HuH-7 (cell line): ENCODE measurements at places on chromosomes 3 and 15.
A peak's percentile ranks its signal among the peaks of the same experiment; 100 is the strongest.

- DNase-seq, result peak; percentile 50
Measured at GRCh38 chr3:15768421-15769255, 29.1 kb downstream of the ANKRD28 start.

- DNase-seq, result no peak
Measured at GRCh38 chr15:95973566-95974256, 356.8 kb upstream of the NR2F2 start.

DNA sequence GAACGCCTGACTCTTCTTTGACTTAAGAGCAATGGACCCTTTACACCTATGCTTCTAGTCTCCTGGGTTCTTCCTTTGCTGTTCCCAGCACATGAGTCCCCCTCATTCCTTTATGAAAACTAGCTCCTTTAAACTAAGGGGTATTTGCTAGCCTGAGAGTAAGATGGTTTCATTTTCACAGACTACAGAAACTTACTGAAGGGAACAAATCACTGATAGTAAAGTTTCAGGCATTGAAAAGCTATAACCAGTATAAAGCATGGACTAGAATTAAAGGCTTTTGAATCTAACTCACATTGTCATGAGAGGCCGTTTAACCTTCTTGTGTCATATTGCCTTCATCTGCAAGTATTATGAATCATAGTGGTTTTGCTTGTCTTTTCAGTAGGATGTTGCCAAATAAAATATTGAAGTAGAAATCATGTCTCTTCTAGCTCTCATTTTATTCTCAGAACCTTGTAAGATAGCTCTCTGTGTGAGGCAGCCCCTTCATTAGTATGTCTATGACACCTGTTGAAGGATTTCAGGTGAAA lies 765.9 kb downstream of the NR2F2 start:
- no peak for DNase-seq

- DNase-seq, result peak; percentile 34
Measured at GRCh38 chr3:64533617-64534317, 154.0 kb downstream of the ADAMTS9 start.

DNA sequence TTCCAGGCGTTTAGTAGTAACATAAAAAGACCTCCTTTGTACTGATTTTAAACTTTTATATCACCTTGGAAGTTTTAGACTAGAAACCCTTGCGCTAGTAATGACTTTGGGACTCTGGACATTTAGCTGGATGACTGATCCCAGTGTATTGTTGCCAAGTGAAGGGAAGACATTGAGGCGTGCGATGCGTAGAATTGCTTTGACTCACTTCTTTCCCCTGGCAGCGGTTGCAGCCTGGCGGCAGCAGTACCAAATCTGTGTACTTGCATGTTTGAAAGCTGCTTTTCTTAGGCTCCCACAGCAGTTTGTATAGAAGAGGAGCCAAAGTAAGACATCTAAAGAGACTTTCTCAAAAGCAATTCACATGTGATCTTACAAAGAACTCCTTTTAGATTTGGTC lies 151.6 kb downstream of the BBX start:
- DNase-seq, result no peak

DNA sequence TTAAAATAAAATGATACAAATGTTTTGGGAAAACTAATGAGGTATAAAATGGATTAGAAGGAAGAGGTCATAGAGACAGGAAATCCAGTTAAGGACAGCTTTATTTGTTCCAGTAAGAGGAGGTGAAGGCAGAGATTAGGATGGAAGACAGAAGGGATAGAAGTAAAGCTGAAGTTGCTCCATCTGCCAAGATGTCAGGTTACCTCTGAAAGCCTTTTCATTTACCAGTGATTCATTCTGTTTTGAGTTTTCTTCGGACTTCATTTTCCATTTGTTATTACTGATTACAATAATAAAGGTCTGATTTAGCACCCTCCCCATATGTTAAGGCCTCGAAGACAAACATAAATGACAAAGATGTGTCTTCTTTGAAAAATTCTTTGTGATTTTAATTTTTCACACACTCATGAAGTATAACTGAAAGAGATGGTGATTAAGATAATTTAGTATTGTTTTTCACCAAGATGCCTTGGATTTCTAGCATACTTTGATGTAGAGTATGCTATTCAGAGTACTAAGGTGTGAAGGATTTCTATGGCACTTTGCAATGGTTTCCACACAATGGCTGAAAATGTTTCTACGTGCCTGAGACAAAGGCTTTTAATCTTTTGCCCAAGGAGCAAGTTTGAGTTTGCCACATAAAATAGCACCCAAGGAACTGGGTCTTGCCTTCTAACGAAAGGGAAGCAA lies 75.4 kb upstream of the PLAAT1 start:
- DNase-seq, result no peak

- DNase-seq, result no peak
Measured at GRCh38 chr3:5657106-5657505, 469.6 kb downstream of the EDEM1 start.

DNA sequence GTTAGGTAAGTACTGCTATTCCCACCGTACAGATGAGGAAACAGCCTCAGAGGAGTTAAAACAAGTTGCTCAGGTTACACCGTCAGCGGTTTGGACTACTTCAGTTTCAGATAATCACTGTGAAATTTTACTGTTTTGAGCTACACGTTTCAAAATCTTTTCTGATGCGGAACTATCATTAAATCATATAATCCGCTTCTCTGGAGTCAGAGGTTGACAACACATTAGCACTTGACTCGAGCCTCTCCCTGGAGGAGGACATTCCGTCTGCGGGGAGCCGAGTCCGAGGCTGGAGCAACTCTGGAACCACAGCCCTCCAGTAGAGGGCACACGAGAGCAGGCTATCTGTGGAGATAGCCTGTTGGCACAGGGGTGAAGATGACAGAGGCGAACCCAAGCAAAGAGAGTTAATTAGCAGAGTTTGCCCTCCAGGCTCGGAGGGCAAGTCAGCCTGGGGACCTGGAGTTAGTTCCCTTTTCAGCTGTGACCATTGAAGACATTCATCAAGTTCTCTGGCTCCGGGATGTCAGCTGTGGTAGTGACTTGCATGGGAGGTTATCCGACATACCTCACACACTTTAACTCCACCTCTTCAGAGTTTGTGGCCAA lies 131.2 kb downstream of the IGF1R start:
- peak; percentile 72 for DNase-seq

DNA sequence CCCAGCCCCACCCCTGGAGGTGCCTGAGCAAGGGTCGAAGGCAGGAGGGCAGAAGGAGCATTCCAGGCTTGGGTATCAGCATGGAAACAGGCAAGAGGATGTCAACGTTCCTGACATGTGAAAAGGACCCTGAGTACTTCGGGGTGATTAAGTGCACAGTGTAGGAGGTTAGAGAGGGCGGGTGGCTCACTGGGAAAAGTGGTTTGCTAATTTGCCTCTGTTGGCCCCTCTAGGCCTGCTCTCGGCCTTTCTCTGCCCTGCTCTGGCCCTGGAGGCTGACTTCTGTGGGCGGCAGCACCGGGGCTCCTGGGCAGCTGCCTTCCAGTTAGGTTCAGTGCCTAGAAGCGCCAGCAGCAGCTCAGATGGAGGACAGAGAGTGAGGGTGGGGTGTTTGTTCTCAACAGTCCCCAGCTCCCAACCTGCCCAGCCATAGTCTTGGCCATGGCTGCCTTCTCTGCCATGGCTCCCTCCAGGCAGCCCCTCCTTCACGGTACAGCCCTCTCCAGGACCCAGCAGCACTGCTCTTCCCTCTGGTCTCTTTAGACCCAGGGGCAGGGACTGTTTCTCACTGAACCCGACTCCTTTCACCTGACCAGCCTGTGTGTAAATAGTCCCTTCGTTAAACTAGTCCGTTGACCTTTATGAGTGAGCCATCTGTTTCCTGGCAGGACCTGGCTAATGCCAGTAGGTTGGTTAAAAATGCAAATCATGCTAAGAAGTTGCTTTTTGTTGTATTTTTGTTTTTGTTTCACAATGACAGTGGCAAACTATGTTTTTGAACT lies 107.1 kb upstream of the TPM1 start:
- no peak for DNase-seq

DNA sequence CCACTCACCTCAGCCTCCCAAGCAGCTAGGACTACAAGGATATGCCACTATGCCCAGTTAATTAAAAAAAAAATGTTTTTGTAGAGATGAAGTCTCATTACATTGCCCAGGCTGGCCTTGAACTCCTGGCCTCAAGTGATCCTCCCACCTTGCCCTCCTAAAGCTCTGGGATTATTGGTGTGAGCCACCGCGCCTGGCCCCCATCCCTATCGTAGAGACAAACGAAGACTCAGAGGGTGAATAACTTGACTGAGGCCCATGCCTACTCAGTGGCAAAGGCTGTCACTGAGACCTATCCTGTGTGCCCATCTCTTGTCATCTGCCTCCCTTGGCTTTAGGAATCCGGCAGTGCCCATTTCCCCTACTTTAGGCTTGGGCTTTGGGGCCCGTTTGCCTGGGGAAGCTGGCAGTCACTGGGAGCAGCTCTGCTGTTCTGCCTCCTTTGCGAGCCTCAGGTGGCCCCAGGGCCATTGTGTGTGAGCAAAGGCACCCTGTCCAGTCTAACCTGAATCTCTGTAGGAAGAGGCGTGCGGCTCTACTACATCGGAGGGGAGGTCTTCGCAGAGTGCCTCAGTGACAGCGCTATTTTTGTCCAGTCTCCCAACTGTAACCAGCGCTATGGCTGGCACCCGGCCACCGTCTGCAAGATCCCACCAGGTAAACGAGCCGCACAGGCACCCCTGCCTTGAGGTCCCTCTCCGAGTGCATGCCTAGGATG lies 70.1 kb downstream of the AAGAB start:
- DNase-seq, result no peak

DNA sequence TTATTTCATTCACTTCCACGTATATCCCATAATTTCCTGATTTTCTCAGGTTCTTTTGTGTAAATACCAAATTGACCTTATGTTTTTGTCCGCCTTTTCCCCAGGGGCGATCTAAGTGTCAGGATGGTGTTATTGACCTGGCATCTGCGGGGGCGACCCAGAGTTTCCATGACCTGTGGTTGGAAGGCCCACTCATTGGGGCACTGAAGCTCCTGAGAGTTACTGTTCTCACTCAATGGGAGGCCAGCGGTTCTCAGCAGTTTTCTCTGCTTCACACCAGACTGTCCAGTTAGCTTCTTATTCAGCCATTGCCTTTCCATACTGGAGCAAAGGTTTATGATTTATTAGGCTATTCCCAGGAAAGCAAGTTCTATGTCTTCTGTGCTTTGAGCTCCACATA lies 53.3 kb downstream of the B3GALNT1 start:
- no peak for DNase-seq

GRCh38 chr3:194084284-194084683 lies 51.7 kb upstream of the HES1 start:
- DNase-seq, result no peak

- no peak for DNase-seq
Measured at GRCh38 chr15:62380011-62380410, 214.9 kb upstream of the C2CD4B start.

- DNase-seq, result peak; percentile 67
Measured at GRCh38 chr3:160106905-160107861, 118.0 kb upstream of the C3orf80 start.

DNA sequence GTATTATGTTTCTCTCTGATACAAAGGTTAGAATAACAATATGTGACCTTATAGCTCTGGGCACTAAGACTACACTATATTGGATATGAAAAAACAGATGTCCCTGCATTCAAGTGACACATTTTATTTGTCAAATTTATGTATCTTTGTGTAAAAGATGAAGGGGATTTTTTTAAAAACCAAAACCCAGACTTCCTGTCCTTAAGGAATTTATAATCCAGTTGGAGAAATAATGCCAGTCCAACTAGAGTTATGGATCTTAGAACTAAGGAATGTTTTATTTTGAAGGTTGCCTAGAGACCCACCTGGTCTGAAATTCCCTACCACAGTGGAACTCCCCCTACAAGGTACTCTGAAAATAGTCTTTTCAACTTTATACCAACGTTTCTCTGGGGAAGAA lies 33.3 kb upstream of the PIK3CB start:
- DNase-seq, result no peak
